HFFc6 (cell line): ENCODE measurements at places on chromosomes 16 and 17. TPM values are rescaled to one million over a fixed set of nuclear protein-coding genes. Genes with fewer than 3 reads are reported as not detected.
A peak's percentile ranks its signal among the peaks of the same experiment; 100 is the strongest.

The RNF157 gene
- 0.05 to 0.19 TPM in 2 of 3 replicates, not detected in the other for total RNA-seq

DNA sequence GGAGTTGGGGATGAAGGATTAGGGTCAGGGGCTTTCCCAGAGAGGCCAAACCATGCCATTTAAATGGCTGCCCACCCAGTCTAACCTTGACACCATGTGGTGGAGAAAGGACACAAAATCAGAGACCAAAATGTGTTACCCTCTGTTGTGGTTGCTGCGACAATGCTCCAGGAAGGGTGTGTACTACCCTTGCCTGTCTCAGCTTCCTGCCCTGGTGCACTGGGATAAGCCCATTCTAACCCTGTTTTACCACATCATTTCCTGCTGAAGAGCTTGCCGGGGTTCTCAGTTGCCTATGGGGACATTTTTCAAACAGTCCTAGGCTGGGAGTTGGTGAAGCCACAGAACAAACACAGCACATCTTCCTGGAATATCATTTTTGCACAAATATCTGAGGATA, 4.9 kb downstream of the OR4D1 start:
- H3K4me3 ChIP-seq, result no peak overlapping the region
- H3K36me3 ChIP-seq, result no peaks in the 10 kb centered on the region
- no peak overlapping the region for H3K27ac ChIP-seq
- no peaks in the 10 kb centered on the region for H3K4me1 ChIP-seq

DNA sequence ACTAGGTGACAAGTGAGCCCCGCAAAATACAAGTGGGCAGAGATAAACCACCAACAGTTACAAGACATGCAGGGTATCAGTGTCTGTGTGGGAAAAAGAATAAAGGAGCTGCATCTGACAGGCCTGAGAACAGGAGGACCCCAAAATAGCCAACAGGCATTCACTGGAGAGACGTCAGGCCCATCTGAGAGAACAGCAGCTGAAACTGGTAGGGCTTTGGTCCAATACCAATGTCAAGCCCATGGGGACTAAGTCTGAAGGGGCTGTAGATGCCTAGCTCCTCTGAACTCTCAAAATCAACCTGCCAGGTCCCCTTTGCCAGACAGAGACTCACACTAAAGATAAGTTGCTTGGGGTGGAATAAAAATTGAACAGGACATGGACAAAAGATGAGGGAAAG, 30.5 kb upstream of the TANC2 start:
- no peaks in the 10 kb centered on the region for H3K36me3 ChIP-seq
- no peak overlapping the region for H3K27ac ChIP-seq
- peaks cover 6% of the 10 kb centered on the region; the same call in 1 of the 2 replicates for H3K4me1 ChIP-seq
- no peak overlapping the region for H3K4me3 ChIP-seq
- DNase-seq, result no peak

GRCh38 chr16:29675811-29676643, 3.0 kb upstream of the QPRT start:
- H3K27me3 ChIP-seq, result peaks cover 5% of the 10 kb centered on the region; the same call in 1 of the 2 replicates
- no peaks in the 10 kb centered on the region for H3K36me3 ChIP-seq
- H3K27ac ChIP-seq, result no peak overlapping the region
- H3K4me1 ChIP-seq, result peaks cover 6% of the 10 kb centered on the region
- no peak for DNase-seq

GRCh38 chr16:61146429-61146828, 889.8 kb downstream of the CDH8 start:
- H3K27ac ChIP-seq, result no peak overlapping the region
- H3K4me1 ChIP-seq, result no peaks in the 10 kb centered on the region
- H3K4me3 ChIP-seq, result no peak overlapping the region

DNA sequence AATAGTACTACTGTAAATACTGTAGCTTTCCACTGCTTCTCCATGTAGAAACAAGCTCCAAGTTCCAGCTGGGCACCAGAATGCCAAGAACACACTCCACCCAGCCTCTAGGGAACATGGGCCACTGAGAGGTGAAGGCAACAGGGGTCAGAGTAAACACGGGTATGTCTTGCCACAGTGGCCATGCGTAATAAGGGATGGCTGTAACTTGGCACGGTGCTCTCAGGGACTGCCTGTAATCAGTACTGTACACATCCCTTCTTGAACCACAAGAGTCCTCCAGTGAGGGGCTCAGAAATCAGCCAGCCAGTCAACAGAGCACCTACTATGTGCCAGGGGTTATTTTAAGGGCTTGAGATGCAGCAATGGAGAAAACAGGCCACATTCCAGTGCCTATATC, 10.8 kb downstream of the LRRC59 start:
- peaks cover 11% of the 10 kb centered on the region for H3K4me1 ChIP-seq
- no peak for DNase-seq
- H3K27ac ChIP-seq, result peak overlapping the region; percentile 37; the same call in 1 of the 2 replicates
- peaks cover 63% of the 10 kb centered on the region for H3K36me3 ChIP-seq

DNA sequence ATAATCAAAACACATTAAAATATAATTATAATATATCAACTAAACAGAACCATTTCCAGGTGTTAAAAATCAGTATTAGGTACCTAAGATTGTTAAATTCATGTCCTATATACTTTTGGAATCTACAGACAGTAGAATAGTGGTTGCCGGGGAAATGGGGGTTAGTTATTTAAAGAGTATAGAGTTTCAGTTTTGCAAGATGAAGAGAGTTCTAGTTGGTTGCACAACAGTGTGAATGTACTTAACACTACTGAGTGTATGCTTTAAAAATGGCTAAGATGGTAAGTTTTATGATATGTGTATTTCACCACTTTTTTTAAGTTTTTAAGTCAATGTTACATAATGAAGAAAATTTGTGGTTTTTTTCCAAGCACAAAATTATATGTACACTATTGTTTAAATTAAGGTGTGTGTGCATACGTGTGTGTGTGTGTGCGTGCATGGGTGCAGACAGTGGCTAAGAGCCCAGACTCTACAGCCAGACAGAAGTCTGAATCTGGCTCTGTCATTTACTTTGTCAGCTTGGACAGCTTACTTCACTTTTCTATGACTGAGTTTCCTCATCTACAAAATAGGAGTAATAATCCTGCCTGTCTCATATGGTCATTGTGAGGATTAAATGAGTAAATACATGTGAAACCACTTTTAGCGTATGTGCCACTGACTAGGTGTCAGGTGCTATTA, 25.3 kb upstream of the PHAF1 start:
- H3K36me3 ChIP-seq, result peaks cover 9% of the 10 kb centered on the region; the same call in 1 of the 2 replicates
- no peaks in the 10 kb centered on the region for H3K27me3 ChIP-seq
- DNase-seq, result no peak
- no peak overlapping the region for H3K4me3 ChIP-seq

DNA sequence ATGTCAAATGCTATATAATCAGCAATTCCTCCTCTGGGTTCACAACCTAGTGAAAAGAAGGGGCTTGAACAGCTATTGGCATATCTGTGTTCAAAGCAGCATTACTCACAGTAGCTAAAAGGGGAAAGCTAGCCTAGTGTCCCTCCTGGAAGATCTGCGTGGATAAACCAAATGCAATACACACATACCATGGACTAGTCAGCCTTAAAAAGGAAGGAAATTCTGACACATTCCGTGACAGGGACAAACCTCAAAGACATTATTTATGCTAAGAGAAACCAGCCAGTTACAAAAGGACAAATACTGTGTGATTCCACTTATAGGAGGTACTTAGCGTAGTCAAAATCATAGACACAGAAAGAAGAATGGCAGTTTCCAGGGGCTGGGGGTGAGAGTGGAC, 90.1 kb downstream of the XYLT1 start:
- H3K36me3 ChIP-seq, result no peaks in the 10 kb centered on the region
- H3K4me1 ChIP-seq, result peaks cover 39% of the 10 kb centered on the region
- no peak overlapping the region for H3K27ac ChIP-seq
- H3K4me3 ChIP-seq, result no peak overlapping the region; the same call in 1 of the 2 replicates

DNA sequence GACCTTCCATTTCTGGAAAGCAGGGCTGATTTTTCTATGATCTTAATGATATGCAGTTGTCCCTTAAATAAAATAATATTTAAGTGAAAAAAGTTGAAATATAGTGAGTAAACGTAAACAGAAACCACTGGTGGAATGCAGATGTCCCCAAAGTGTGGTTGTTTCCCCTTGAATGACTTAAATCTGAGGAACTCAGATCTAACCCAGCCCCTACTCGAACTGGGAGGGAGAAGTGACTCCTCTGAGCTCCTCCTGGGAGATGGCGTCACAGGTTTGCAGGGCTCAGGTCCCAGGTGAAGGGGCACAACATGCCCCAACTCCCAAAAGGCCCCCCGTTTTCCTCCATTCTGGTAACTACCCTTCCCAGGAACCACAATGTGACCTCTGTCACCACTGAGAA, 142.8 kb downstream of the IRF8 start:
- H3K36me3 ChIP-seq, result no peaks in the 10 kb centered on the region
- DNase-seq, result no peak
- no peak overlapping the region for H3K27ac ChIP-seq
- peaks cover 50% of the 10 kb centered on the region for H3K27me3 ChIP-seq
- H3K4me3 ChIP-seq, result no peak overlapping the region

The GLIS2 gene
- 22.1 to 23.3 TPM (median 23.2 TPM) in 3 replicates for total RNA-seq

DNA sequence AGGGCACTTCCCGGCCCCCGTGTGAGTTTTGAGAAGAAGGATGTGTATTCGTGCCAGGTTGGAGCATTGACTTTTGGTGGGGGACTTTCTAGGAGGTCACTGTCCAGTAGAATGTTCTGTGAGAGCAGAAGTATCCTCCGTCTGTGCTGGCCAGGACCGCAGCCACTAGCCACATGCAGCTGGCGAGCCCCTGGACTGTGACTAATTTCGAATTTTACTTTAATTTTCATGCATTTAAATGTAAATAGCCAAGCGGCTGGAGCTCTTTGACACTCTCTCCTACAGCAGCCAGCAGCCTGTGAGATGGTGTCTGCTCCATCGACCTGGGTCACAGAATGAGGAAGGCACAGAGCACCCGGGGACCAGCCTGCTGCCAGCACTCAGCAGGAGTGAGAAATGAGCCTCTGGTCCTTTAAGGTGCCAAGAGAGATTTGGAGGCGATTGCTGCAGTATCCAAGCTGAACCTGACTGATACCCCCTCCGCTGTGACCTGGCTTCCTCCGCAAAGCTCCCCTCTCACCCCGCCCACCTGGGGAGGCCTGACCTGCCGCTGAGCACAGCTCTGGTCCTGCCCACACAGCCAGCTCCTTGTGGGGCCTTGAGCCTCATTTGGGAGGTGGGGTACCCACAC, 7.8 kb downstream of the ATP2A3 start:
- H3K36me3 ChIP-seq, result no peaks in the 10 kb centered on the region
- no peak overlapping the region for H3K4me3 ChIP-seq
- H3K4me1 ChIP-seq, result peaks cover 9% of the 10 kb centered on the region
- H3K27ac ChIP-seq, result no peak overlapping the region

DNA sequence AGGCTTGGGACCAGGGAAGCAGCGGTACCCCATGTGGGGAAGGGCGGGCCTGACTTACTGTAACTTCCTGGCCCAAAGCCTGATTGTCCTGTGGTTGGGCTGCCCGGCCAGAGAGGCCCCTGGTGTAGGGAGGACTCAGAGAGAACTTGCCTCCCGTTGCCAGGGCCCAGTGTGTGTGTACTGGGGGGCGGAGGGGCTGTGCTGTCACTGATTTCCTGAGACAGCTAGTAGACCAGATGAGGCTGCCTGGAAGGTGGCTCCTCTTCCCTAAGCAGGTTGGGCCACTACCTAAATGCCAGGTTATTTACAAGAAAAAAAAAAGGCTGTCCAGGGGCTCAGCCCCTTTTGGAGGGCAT, 16.7 kb downstream of the SOCS3 start:
- H3K27ac ChIP-seq, result peak overlapping the region; percentile 99
- peaks cover 1% of the 10 kb centered on the region for H3K27me3 ChIP-seq
- H3K36me3 ChIP-seq, result no peaks in the 10 kb centered on the region
- H3K4me1 ChIP-seq, result peaks cover 49% of the 10 kb centered on the region

- DNase-seq, result no peak
- H3K27me3 ChIP-seq, result peaks cover 54% of the 10 kb centered on the region
- H3K36me3 ChIP-seq, result no peaks in the 10 kb centered on the region
- no peak overlapping the region for H3K27ac ChIP-seq
- no peak overlapping the region for H3K4me3 ChIP-seq
- no peaks in the 10 kb centered on the region for H3K4me1 ChIP-seq
These were observed 281.3 kb upstream of the TNRC6C start for GRCh38 chr17:77677211-77677610.

The VAC14 gene
- 33.0 to 41.8 TPM (median 37.3 TPM) in 3 replicates for total RNA-seq

GRCh38 chr17:46170639-46171429, 22.4 kb downstream of the KANSL1 start:
- no peaks in the 10 kb centered on the region; the same call in 1 of the 2 replicates for H3K27me3 ChIP-seq
- DNase-seq, result no peak

DNA sequence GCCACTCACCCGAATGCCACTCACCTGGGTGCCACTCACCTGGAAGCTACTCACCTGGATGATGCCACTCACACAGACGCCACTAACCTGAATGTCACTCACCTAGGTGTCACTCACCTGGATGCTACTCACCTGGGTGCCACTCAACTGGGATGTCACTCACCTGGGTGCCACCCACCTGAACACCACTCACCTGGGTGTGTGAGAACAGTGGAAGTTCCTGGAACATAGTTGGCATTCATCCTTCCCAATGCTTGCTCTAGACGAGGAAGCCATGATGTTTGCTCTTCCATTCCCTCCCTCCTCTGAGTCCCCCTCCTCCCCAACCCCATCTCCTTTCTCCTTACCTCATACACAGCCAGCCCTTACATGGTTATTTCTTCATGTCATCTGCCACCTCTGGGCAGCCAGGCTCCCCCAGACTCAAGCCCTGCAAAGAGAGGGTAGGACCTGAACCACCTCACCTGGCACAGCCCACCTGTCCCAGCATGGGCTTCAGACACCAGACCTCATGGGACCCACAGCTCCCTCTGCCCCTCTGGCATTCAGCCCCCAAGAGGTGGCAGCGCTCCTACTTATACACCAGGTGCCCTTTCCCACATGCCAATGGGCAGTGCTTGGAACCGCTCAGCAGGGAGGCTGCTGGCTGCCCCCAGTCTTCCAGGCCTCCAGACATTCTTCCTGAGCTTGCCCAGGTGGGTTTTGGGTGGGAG, 171.8 kb upstream of the FOXF1 start:
- H3K27me3 ChIP-seq, result peaks cover 14% of the 10 kb centered on the region
- no peak overlapping the region; the same call in 1 of the 2 replicates for H3K27ac ChIP-seq
- no peak for DNase-seq
- no peaks in the 10 kb centered on the region for H3K36me3 ChIP-seq
- H3K4me1 ChIP-seq, result peaks cover 25% of the 10 kb centered on the region
